ENCODE measurements at places on chromosomes 13 and 19.

GRCh38 chr13:23678795-23679194, 108.6 kb downstream of the TNFRSF19 start:
- DNase-seq: no peak

DNA sequence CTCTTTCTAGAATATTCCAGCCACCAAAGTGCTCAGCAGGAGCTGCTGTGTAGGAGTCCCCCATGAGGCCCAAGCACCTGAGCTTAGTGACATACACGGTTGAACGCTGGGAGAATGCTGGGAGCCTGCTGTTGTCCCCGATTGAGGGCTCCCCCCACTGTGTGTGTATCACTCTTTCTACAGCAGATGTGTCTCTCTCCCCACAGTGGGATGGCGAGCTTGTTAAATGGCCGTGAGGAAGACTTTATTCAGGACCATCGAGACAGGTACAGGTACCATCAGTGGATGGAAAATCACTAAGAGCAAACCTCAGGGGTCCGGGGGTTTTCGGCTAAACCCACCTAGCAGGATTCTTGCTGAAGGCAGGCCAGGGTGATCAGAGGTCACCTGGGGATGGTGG, 22.7 kb downstream of the EPN1 start:
- no peak for DNase-seq

GRCh38 chr13:73913079-73913740, 221.0 kb downstream of the KLF12 start:
- DNase-seq: no peak

GRCh38 chr19:58514564-58515022, 2.8 kb upstream of the SLC27A5 start:
- DNase-seq: no peak

- no peak for DNase-seq
Measured at GRCh38 chr19:17826508-17827056, 5.3 kb upstream of the INSL3 start.

GRCh38 chr13:94324767-94325540, 154.5 kb downstream of the DCT start:
- no peak for DNase-seq

DNA sequence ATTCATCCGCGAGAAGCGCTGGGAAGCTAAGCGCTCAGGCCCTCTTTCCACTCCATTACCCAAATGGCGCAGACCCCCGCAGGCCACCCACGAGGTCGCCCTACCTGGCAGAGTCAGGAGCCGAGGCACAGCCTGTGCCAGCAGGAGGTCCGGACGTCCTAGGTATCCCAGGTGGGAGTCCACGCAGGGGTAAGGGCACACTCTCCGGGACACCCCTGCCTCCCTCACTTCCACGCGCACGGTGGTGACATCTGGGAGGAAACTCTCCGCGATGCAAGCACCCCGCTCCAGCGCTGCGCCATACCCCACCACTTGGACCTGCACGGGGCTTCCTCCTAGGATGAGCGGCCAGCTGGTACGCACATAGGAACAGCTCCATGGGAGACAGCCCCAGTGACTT, 95.1 kb upstream of the ARHGEF7 start:
- no peak for DNase-seq

- no peak for DNase-seq
Measured at GRCh38 chr13:111337741-111338140, 17.3 kb downstream of the TEX29 start.

- no peak for DNase-seq
Measured at GRCh38 chr19:38201731-38202130, 22.3 kb downstream of the DPF1 start.

DNA sequence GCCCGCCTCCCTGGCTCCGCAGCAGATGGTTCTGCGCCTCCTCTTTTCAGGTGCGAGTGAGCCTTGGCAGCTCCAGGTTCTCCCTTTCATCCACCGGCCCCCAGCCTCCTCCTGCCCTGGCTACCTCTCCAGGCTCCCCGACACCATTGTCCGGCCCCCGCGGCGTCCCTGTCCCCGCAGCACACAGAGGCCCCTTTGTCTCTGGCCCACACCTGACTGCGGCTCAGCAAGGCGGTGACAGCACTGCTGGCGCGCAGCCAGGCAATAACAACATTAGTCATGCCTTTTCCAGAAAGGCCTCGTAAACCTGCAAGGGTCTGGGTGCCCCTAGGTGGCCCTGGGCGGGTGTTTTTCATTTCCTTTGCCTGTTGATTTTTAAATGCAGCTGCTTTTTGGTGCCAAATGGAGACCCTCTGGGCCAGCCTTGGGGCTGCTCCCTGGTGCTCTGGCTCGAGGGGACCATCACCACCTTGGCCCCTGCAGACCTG, 73.2 kb upstream of the MEDAG start:
- DNase-seq: no peak

- no peak for DNase-seq
Measured at GRCh38 chr13:57784633-57785032, 153.1 kb downstream of the PCDH17 start.

DNA sequence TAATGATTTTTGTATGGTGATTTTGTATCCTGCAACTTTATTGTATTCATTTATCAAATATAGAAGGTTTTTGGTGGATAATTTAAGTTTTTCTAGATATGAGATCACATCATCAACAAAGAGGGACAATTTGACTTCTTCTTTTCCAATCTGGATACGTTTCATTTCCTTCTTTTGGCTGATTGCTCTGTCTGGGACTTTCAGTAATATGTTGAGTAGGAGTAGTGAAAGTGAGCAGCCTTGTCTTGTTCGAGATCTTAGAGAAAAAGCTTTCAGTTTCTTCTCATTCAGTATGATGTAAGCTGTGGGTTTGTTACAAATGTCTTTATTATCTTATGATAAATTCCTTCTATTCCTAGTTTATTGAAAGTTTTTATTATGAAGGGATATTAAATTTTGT, 352.0 kb upstream of the DACH1 start:
- no peak for DNase-seq

DNA sequence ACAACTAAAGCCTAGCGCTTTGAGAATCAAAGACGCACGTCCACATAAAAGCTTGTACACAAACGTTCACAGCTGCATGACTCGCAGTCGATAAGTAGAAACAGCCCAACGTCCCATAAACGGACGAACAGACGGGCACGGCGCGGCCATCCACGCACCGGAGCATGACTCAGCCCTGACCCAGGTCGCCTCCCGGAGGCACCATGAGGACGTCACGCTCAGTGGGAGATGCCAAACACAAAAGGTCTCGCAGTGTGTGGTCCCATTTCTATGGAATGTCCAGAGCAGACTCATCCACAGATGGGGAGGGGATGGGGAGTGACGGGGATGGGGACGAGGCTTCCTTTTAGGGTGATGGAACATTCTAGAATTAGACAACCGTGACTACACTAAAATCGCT, 9.4 kb downstream of the POLRMT start:
- DNase-seq: no peak

DNA sequence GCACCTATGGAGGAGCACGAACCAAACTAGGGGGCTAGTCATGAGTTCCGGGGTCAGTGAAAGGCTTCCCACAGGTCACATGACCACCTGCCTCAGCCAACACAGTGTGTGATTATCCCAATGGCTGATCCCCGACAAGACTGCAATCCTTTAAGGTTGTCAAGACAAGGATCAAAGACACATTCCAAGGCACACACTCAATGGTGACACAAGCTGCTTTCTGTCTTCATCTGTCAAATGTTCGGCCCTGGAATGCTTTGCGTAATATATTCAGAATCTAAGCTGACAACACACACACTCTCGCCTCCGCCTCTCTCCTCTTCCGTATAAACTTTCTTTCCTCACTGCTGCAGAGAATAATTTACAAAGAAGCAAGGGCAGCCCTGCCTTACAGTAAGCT, 11.7 kb downstream of the RANBP3 start:
- no peak for DNase-seq

- no peak for DNase-seq
Measured at GRCh38 chr19:4878491-4878968, 11.1 kb upstream of the PLIN3 start.

DNA sequence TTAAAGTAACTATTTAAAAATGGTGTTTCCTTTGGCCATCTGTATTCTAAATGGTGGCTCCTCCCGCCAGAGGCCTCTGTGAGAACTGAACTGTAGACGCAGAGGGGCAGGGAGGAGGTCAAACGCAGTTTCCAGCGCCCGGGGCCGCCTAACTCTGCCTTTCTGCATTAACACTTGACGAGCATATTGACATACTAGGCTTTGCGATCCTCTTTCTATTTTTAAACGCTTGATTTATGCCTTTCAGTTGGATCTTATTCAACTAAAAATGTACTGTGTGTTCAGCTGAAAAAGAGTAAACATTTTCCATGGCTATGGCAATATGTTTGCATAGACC, 74.7 kb downstream of the SPACA7 start:
- no peak for DNase-seq

DNA sequence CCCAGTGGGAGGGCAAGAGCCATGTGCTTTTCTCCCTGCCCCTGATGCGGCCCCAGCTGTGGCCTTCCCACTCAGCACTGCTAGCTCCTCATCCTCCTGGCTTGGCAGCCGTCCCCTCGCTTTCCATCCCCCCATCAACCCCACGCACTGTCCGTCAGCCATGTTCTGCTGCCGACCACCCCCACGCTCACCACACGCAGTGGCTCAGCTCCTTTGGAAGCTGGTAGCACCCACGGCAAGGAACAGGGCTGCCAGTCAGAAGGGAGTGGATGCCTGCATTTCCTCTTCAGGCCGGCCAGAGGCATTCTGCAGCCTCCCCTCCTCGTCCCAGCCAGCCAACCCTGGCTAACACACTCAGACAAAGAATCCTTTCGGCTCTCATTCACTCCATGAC, 6.3 kb downstream of the CALM3 start:
- no peak for DNase-seq

GRCh38 chr13:27691207-27691606, 69.5 kb downstream of the POLR1D start:
- DNase-seq: no peak

- peak; percentile 88 for DNase-seq
Measured at GRCh38 chr19:47112166-47112996, 1.2 kb downstream of the ZC3H4 start.

DNA sequence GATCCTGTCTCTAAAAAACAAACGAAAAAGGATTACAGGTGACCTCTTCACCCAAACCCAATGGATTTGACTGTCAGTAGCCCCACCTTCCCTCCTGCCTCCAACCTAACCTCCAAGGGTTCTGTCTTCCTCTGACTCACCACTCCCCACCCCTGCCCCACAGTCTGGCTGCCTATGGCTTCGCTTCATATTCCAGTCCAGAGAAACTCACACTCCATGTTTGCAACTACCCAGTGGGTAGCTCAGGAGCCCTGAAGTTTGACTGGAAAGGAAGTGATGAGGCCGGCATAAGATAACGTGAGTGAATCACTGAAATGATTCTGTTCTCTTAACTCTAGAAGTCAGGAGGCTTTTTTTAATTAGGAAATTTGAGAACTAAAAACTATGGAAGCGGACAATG, 303.9 kb downstream of the FOXO1 start:
- DNase-seq: no peak

DNA sequence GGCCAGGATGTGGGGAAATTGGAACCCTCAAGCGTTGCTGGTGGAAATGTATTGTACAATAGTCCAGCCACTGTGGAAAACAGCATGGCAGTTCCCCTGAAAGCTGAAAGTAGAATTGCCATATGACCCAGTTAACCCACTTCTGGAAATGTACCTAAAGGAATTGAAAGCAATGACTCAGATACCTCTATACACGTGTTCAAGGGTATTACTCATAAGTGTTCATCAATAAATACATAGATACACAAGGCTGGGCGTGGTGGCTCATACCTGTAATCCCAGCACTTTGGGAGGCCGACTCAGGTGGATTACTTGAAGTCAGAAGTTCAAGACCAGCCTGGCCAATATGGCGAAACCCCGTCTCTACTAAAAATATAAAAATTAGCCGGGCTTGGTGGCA, 71.9 kb upstream of the IRS2 start:
- DNase-seq: no peak

Data from activated T-cell treated with anti-CD3 and anti-CD28 coated beads for 4 hours (primary cell).